ENCODE measurements at places on chromosomes 13 and 19. TPM values are rescaled to one million over a fixed set of nuclear protein-coding genes. Genes with fewer than 3 reads are reported as not detected.
A peak's percentile ranks its signal among the peaks of the same experiment; 100 is the strongest.

GRCh38 chr13:51768378-51768921 is 35.5 kb downstream of the DHRS12 start:
- H3K4me1 ChIP-seq: peaks cover 4% of the 10 kb centered on the region
- H3K36me3 ChIP-seq: no peaks in the 10 kb centered on the region
- H3K27ac ChIP-seq: peak overlapping the region; percentile 67
- no peaks in the 10 kb centered on the region for H3K27me3 ChIP-seq
- DNase-seq: no peak

Gene SGCG
- not detected for total RNA-seq

GRCh38 chr13:81106348-81106747 is 765.4 kb upstream of the SPRY2 start:
- H3K4me1 ChIP-seq: no peaks in the 10 kb centered on the region
- H3K4me3 ChIP-seq: no peak overlapping the region
- H3K27me3 ChIP-seq: no peaks in the 10 kb centered on the region

- H3K4me1 ChIP-seq: peaks cover 27% of the 10 kb centered on the region
- peaks cover 13% of the 10 kb centered on the region for H3K27me3 ChIP-seq
- no peaks in the 10 kb centered on the region for H3K36me3 ChIP-seq
- no peak overlapping the region for H3K4me3 ChIP-seq
- H3K27ac ChIP-seq: no peak overlapping the region
- no peak for DNase-seq
These were observed 4.6 kb upstream of the BST2 start for GRCh38 chr19:17409990-17410389.

DNA sequence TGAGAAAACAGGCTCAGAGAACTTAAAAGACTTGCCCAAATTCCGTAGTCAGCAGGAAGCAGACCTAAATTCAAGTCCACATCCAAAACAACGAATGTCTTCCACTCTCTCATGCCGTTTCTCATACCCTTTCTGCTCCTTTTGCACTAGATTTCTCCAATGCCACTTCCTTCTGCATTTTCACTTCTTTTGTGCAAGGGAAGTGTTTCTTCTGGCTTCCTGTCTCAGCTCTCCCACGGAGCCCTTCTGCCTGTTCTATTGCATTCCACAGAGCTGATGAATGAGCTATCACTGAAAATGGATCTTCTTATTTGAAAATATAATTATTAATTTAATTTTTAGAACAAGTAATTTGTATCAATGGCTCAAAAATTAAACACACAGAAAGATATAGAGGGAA is 56.1 kb upstream of the STK24 start:
- no peak overlapping the region for H3K27ac ChIP-seq
- H3K36me3 ChIP-seq: no peaks in the 10 kb centered on the region
- no peaks in the 10 kb centered on the region for H3K27me3 ChIP-seq
- DNase-seq: no peak

Gene CARM1
- 106 TPM for total RNA-seq

Gene PLK5
- total RNA-seq: not detected

GRCh38 chr13:113653264-113654174 is 4.5 kb downstream of the ATP4B start:
- peak overlapping the region; percentile 4 for H3K4me3 ChIP-seq
- no peak overlapping the region for H3K27ac ChIP-seq
- H3K4me1 ChIP-seq: peaks cover 5% of the 10 kb centered on the region
- peaks cover 4% of the 10 kb centered on the region for H3K36me3 ChIP-seq
- DNase-seq: no peak
- H3K27me3 ChIP-seq: no peaks in the 10 kb centered on the region

GRCh38 chr19:6568816-6569215 is 22.1 kb downstream of the CD70 start:
- no peak for DNase-seq
- H3K4me1 ChIP-seq: no peaks in the 10 kb centered on the region
- H3K27me3 ChIP-seq: peaks cover 33% of the 10 kb centered on the region
- no peak overlapping the region for H3K27ac ChIP-seq
- H3K36me3 ChIP-seq: no peaks in the 10 kb centered on the region

DNA sequence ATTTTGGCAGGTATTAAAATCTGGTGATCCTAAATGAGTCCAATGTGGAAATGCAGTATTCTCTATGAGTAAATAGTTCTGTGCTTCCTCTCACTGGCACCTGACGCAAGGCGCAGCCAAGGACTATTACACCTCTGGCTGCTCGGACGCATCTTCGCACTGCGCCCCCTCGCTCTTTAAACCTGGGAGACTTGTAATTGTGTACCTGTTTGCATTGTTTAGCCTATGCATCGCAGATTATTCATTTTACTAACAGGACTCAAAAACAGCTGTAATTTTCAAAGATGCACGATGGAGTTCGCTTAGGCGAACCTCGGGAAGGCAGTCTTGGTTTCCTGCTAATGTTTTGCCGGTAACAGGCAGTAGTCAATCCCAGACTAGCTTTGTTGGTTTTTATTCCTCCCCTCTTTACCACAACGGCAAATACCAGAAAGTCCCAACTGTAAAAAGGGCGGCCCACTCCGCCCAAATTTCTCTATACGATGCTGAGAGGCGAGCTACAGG is 113.2 kb downstream of the KCNRG start:
- no peak overlapping the region for H3K27ac ChIP-seq
- peaks cover 82% of the 10 kb centered on the region for H3K27me3 ChIP-seq
- H3K4me3 ChIP-seq: peak overlapping the region; percentile 89

Gene CBARP
- total RNA-seq: 26.2 TPM

DNA sequence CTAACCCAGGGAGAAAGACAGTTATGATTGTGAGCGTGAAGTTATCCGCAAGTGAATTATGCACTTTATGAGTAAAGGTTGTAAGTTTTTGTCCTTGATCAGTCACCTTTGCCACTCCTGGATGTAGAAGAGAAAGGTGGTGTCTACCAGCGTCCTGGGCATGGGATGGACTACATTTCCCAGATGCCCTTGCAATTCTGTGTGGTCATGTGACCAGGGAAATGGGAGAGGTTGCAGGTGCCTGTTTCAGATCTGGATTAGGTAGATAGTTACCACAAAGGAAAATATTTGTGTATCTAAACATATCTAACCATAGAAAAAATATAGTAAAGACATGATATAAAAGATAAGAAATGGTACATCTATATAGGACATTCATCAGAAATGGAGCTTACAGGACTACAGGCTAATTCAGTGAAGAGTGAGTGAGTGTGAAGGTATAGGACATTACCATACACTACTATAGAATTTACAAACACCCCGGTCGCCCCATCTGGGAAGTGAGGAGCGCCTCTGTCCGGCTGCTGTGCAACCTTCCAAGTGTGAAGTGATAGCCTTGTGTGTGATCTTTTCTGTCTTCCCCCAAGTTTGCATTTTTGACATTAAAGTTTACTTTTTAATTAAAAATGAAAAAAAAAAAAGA is 51.6 kb upstream of the CACNA1A start:
- no peak for DNase-seq
- peaks cover 69% of the 10 kb centered on the region for H3K27me3 ChIP-seq

DNA sequence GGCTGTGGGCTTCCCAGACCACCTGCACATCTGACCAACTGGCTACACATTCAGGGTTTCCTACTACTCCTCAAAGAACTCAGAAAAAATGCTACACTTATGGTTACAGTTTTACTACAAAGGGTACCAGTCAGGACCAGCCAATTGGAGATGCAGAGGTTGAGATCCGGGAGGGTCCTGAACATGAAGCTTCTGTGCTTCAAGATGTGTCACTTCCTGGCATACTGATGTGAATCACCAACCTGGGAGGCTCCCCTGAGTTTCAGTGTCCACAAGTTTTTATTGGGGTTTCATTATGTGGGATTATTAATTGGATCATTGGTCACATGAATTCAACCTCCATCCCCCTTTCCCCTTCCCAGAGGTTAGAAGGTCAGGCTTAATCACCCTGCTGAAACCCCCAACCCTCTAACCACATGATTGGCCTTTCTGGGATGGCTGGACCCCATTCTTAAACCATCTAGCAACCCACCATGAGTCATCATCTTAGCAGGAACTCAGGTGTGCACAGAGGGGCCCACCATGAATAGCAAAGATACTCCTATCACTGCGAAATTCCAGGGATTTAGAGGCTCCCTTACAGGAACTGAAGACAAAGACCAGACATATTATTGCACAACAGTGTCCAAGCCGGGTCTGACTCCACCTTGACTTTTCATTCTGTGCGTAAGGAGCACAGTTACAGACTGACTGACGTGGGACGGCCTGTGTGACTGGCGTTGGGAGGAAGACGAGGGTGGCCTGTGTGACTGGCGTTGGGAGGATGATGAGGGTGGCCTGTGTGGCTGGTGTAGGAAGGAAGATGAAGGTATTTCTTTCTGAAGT is 90.7 kb downstream of the ATP8A2 start:
- H3K27me3 ChIP-seq: peaks cover 49% of the 10 kb centered on the region
- no peak overlapping the region for H3K4me3 ChIP-seq
- no peak for DNase-seq
- no peak overlapping the region for H3K27ac ChIP-seq
- H3K36me3 ChIP-seq: no peaks in the 10 kb centered on the region

Gene C19orf33
- not detected for total RNA-seq

DNA sequence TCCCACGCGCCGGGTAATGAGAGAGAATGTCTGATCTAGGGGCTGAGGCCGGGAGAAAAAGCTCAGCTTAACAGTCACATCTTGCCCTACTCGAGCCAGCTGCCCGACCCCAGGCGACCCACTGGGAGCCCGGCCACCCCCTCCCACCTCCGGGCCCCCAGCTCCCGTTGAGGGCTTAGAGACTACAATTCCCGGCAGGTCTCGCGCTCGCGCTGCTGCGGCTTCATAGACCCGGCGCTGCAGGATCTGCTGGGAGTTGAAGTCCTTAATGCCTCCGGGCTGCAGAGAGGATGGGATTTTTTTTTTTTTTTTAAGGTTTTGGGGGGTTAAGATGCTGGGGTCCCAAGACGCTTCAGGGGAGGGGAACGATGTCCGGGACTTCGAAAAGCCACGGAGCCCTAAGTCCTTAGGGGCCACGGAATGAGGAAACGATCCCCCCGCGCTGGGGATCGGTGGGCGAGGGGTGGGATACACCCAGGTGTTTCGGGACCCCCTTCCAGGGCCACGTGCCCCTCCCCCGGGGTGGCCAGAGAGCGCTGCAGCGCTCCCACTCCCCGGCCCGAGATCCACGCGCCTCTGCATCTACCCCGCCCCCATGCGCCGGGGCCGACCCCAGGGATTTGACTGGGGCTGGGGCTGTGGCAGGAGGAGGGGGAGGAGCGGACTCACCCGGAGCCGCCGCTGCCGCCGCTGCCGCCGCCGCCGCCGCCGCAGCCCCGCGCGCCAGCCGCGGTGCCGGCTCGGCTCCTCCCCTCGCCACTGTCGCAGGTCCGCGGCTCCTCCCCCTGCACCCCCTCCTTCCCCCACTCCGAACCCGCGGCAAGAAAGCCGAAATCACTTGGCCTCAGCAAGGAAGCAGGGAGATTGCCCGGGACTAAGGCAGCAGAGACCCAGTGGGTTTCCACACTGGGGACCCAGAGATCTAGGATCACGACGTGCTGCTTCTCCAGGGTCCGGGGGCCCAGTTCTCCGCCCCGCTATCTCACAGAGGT is at the start of gene SYT3:
SYT3 (minus strand) TSS at position 761 of the 992 bp plus-strand sequence. CDS start 2,470 bp downstream, outside the sequence.
- peak within 1 kb of the TSS; percentile 96 for H3K4me3 ChIP-seq
- no peaks in the 10 kb centered on the region for H3K36me3 ChIP-seq

DNA sequence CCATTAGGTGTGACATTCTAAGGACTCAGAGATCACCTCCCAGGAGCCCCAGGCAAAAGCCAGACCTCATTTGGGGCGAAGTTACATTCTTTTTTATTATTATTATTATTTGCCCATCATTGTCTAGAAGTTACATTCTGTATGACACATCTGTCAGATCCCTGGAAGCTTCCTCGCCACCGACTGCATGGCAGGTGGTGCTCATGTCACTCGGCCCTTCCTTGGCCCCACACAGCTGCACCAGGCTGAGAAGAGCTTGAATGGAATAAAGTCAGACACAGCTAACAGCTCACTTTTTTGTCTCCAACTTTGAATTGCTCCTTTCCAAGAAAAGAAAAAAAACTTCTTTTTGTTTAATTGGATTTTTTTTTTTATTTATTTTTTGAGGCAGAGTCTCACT is 41.4 kb upstream of the LDLR start:
- no peak for DNase-seq
- H3K4me3 ChIP-seq: no peak overlapping the region
- H3K36me3 ChIP-seq: peaks cover 13% of the 10 kb centered on the region
- H3K4me1 ChIP-seq: no peaks in the 10 kb centered on the region
- no peak overlapping the region for H3K27ac ChIP-seq

DNA sequence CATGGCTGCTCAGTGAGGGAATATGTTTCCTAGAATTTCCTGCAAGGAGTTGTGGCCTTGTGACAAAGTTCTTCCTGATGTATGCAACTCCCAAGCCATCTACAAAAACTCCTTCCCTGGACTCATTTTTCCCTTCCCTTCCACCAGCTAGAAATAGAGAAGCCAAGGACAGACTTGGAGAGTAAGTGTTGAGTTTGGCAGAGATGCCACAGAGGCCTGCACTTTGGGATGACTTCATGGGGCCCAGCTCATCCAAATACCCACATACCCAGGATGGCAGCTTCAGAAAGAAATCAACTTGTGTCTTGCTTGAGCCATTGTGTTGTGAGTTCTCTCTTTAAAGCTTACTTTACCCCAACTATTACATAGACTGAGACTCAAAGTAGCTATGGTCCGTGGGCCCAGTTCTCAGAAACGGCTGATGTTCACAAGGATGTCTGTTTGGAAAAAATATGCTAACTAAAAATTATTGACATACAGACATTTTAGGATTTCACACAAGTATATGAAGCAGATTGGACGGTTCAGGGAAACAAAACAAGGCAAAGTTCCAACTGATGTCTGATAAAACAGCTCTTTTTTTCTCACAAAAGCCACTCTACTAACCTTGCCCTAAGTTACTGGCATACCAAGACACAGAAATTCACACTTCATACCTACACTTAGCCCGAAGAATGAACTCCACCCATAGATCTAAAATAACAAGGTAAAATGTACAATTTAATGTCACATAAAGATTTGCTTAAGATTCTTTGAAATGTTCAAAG is 107.9 kb downstream of the NALCN start:
- H3K36me3 ChIP-seq: no peaks in the 10 kb centered on the region
- no peak overlapping the region for H3K4me3 ChIP-seq
- no peak for DNase-seq
- no peak overlapping the region for H3K27ac ChIP-seq

Gene ZNF99
- not detected for total RNA-seq

GRCh38 chr13:100506154-100506553 is 82.4 kb downstream of the GGACT start:
- H3K4me1 ChIP-seq: peaks cover 35% of the 10 kb centered on the region
- peaks cover 2% of the 10 kb centered on the region for H3K27me3 ChIP-seq
- DNase-seq: no peak
- H3K27ac ChIP-seq: no peak overlapping the region
- H3K36me3 ChIP-seq: peaks cover 3% of the 10 kb centered on the region

Gene C13orf42
- total RNA-seq: not detected

GRCh38 chr19:41701401-41702075 is 6.9 kb upstream of the CEACAM5 start:
- H3K27me3 ChIP-seq: no peaks in the 10 kb centered on the region
- H3K36me3 ChIP-seq: peaks cover 4% of the 10 kb centered on the region
- no peak for DNase-seq
- H3K4me1 ChIP-seq: no peaks in the 10 kb centered on the region
- no peak overlapping the region for H3K4me3 ChIP-seq

DNA sequence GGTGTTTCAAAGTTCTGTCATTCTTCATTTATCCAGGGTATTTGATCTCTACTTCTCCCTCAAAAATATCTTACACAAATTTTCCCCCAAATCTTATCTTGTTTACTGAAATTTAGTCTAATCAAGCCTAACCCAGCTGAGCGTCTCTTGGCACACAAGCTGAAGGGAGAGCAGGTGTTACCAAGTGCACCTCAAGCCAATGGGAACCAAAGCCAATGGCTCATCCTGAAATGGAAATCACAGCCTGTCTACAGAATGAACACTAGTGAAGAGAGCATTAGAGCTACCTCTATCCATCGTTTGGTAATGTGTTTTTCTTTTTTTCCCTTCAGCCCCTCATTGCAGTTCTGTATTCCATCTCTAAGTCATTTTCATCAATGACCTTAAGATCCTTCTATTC is 1350.8 kb downstream of the OLFM4 start:
- no peak overlapping the region for H3K4me3 ChIP-seq
- H3K27me3 ChIP-seq: no peaks in the 10 kb centered on the region
- no peak overlapping the region for H3K27ac ChIP-seq

Gene GRIN2D
- total RNA-seq: 0.68 TPM

Measured in neural crest cell (in vitro differentiated cells).